ENCODE measurements at places on chromosomes 7 and 10. TPM values are rescaled to one million over a fixed set of nuclear protein-coding genes. Genes with fewer than 3 reads are reported as not detected.

- no peak overlapping the region for H3K27ac ChIP-seq
- no peak for DNase-seq
- no peaks in the 10 kb centered on the region for H3K27me3 ChIP-seq
- H3K4me1 ChIP-seq = no peaks in the 10 kb centered on the region
Measured at GRCh38 chr10:100982916-100983830, 4.1 kb downstream of the MRPL43 start.

DNA sequence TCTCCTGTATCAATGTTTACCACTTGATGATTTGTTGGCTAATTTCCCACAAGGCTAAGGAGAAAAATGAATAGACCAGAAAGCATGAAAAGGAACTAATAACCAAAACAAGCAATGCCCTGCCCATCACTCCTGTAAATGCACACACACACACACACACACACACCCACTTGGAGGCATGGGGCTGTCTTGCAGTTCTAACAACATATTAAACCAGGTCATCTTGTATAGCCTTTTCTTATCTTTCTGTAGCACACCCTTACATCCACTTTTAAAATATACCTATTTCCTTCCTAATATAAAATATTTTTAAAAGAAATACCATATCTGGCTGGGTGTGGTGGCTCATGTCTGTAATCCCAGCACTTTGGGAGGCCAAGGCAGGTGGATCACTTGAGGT, 105.3 kb downstream of the CTTNBP2 start:
- H3K4me3 ChIP-seq = no peak overlapping the region
- no peaks in the 10 kb centered on the region for H3K4me1 ChIP-seq
- no peak overlapping the region for H3K27ac ChIP-seq
- no peak for DNase-seq
- no peaks in the 10 kb centered on the region for H3K27me3 ChIP-seq
- H3K36me3 ChIP-seq = peaks cover 5% of the 10 kb centered on the region

GRCh38 chr7:7175075-7175695, 7.2 kb upstream of the C1GALT1 start:
- no peaks in the 10 kb centered on the region for H3K27me3 ChIP-seq
- no peak for DNase-seq
- H3K4me1 ChIP-seq = peaks cover 9% of the 10 kb centered on the region
- H3K4me3 ChIP-seq = no peak overlapping the region
- no peak overlapping the region for H3K27ac ChIP-seq

- H3K4me3 ChIP-seq = no peak overlapping the region
- H3K36me3 ChIP-seq = no peaks in the 10 kb centered on the region
- H3K27me3 ChIP-seq = no peaks in the 10 kb centered on the region
- H3K4me1 ChIP-seq = peaks cover 10% of the 10 kb centered on the region
- DNase-seq = no peak
Measured at GRCh38 chr10:3803927-3804741, 19.1 kb upstream of the KLF6 start.

GRCh38 chr7:15929411-15929810, 242.9 kb upstream of the MEOX2 start:
- H3K4me1 ChIP-seq = peaks cover 18% of the 10 kb centered on the region
- no peak for DNase-seq
- H3K4me3 ChIP-seq = no peak overlapping the region
- H3K27me3 ChIP-seq = no peaks in the 10 kb centered on the region
- H3K27ac ChIP-seq = no peak overlapping the region
- H3K36me3 ChIP-seq = no peaks in the 10 kb centered on the region

- DNase-seq = no peak
- no peaks in the 10 kb centered on the region for H3K36me3 ChIP-seq
- no peak overlapping the region for H3K4me3 ChIP-seq
- 0 out of 2 replicates have a peak overlapping the region, but pooled peaks have one; percentile 48 for H3K27ac ChIP-seq
- peaks cover 18% of the 10 kb centered on the region for H3K4me1 ChIP-seq
- H3K27me3 ChIP-seq = no peaks in the 10 kb centered on the region
Measured at GRCh38 chr7:107091306-107091705, 46.8 kb downstream of the PRKAR2B start.

- H3K27ac ChIP-seq = no peak overlapping the region
- no peaks in the 10 kb centered on the region for H3K4me1 ChIP-seq
- no peak overlapping the region for H3K4me3 ChIP-seq
- no peaks in the 10 kb centered on the region for H3K36me3 ChIP-seq
- DNase-seq = no peak
Measured at GRCh38 chr7:147809786-147810185, 780.8 kb upstream of the C7orf33 start.

- no peaks in the 10 kb centered on the region for H3K36me3 ChIP-seq
- no peaks in the 10 kb centered on the region for H3K4me1 ChIP-seq
- no peak overlapping the region for H3K4me3 ChIP-seq
- no peak overlapping the region for H3K27ac ChIP-seq
- no peaks in the 10 kb centered on the region for H3K27me3 ChIP-seq
Measured at GRCh38 chr10:8615118-8615517, 560.6 kb downstream of the GATA3 start.

- H3K27me3 ChIP-seq = no peaks in the 10 kb centered on the region
- H3K36me3 ChIP-seq = no peaks in the 10 kb centered on the region
- DNase-seq = no peak
- H3K27ac ChIP-seq = no peak overlapping the region
- no peak overlapping the region for H3K4me3 ChIP-seq
- no peaks in the 10 kb centered on the region for H3K4me1 ChIP-seq
Measured at GRCh38 chr7:32259931-32260596, 189.9 kb upstream of the PDE1C start.

DNA sequence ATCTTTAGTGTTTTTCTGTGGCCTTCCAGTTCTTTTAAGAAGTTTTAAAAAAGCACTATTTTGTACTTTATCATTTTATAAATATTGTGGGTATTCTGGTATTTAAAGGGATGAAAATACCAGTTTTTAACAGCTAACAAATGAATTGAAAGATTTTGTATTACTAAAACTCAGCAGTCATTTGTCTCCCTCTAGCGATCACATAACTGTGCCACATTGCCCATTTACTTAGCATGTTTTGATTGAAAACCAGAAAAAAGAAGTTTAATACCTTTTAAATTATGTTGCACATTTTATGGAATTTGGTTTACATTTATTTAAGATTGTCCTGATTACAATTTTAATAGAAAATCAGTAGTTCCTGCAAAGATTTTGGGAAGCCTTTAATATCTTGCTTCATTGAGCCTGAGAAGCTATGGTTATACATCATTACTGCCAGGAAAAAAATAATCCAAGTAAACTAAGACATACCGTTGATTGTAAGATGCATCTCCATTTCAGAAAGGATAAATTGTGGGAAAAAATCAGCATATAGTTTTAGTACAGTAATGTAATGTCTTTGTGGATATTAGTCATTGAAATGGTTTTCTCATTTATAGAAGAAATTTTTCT, 34.9 kb downstream of the TAX1BP1 start:
- H3K27me3 ChIP-seq = no peaks in the 10 kb centered on the region
- H3K27ac ChIP-seq = no peak overlapping the region
- no peaks in the 10 kb centered on the region for H3K4me1 ChIP-seq
- peak; percentile 53 for DNase-seq

DNA sequence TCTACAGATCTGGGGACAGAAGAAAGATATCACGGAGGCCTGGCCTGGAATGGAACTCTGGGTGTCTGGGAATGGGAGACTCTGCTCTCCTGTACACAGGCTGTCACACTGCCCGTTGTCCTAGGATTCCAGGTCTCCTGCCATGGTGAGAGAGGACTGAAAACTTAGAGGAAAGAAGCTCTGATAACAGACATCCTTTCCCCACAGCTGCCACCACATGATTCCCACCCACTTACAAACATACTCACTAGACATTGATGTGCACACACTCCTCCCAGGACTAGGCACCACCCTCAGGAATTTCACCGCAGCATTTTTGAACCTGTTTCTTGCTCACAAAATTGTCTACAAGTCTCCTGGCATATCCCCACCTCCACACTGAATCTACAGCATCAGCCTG, 5.7 kb downstream of the ZNF92 start:
- H3K27ac ChIP-seq = no peak overlapping the region
- no peaks in the 10 kb centered on the region for H3K27me3 ChIP-seq
- peaks cover 33% of the 10 kb centered on the region for H3K4me1 ChIP-seq
- H3K36me3 ChIP-seq = no peaks in the 10 kb centered on the region
- no peak for DNase-seq

GRCh38 chr10:77428691-77429395, 208.8 kb downstream of the KCNMA1 start:
- H3K36me3 ChIP-seq = no peaks in the 10 kb centered on the region
- H3K4me3 ChIP-seq = no peak overlapping the region
- DNase-seq = peak; percentile 79
- no peaks in the 10 kb centered on the region for H3K27me3 ChIP-seq
- H3K4me1 ChIP-seq = peaks cover 21% of the 10 kb centered on the region

DNA sequence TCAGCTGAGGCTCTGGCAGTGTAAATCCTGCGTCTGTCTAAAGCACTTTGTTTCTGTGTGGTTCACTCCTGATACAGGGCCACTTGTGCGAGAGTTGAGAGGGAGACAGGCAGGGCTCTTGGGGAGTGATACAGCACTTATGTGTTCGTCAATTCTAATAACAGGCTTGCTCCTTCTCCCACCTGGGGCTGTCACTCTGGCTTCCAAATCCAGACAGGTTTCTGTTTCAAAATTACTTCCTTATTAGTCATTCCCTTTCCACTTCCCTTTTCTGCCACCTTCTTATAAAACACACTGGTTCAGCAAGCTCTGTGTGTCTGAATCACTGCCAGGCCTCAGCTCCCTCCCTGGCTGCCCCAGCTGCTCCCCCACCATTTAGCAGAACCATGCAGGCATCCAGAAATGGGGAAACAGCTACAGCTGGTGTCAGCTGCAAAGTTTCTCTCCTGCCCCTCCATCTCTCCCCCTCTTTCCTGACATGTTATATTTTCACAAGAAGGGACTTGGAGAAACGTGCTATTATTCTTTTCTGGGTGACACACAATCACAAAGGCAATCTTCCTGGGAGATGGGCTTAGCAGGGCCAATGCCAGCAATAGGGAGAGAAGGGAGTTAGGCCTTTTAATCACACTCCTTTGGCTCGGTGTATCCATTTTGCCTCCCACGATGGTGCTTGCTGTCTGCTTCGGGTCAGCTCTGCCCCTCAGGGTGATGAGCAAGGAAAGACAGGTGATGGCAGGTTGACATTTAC, 58.4 kb upstream of the ZNRF2 start:
- no peak overlapping the region for H3K4me3 ChIP-seq
- no peaks in the 10 kb centered on the region for H3K36me3 ChIP-seq
- H3K27me3 ChIP-seq = no peaks in the 10 kb centered on the region
- H3K27ac ChIP-seq = no peak overlapping the region

DNA sequence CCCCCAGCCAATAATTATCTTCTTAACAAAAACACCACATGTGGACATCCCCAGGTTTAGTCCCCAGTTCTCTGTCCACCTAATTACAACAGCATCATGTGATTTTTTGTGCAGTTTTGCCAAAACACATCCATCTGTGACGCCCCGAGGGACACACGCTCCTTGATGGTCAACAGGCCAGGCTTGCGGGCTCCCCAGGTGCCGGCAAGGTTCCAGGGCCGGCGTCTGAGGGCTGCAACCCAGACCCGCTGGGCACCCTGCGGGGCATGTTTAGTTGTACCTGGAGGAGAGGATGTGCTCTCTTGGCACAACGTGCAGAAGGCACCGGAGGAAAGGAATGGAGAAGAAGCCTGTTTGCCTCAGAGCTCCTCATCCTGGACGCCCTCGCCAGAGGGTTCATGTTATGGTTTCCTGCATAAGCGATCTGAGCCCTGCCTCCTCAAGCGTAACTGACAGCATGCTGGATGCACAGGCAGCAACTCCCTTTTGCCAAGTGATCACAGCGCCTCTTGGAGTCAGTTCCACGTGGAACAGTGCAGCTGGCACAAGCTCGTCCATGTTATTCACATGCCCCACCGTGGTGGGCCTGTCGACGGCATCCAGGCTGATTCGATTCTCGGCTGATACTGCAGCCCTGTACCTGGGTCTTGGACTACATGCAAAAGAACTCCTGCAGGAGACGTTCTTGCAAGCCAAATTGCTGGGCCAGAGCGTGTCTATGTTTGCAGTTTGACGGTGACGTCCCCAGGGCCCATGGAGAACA, 41.6 kb downstream of the JAKMIP3 start:
- H3K4me3 ChIP-seq = no peak overlapping the region
- H3K4me1 ChIP-seq = no peaks in the 10 kb centered on the region
- DNase-seq = no peak
- no peaks in the 10 kb centered on the region for H3K36me3 ChIP-seq
- H3K27me3 ChIP-seq = no peaks in the 10 kb centered on the region

DNA sequence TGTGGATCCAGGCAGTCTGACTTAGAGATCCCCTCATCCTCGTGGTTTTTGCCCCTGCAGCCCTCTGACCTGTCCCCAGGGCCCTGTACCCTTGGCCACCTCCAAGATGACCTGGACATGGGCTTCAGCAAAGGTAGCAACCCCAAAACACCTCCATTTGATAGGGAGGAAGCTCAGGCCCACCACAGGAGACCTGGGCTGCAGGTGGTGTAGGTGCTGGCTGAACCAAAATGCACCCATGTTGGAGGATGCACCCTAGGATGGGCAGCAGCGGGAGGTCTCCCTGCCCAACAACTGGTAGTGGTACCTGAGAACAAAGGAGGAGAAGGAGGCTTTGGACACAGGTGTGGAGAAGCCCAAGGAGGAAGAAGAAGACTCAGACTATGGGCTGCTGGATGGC, 188.7 kb downstream of the ZNF716 start:
- no peaks in the 10 kb centered on the region for H3K27me3 ChIP-seq
- H3K4me1 ChIP-seq = no peaks in the 10 kb centered on the region
- no peaks in the 10 kb centered on the region for H3K36me3 ChIP-seq

GRCh38 chr7:42174391-42174912, 62.6 kb downstream of the GLI3 start:
- DNase-seq = no peak
- H3K36me3 ChIP-seq = no peaks in the 10 kb centered on the region
- H3K4me3 ChIP-seq = no peak overlapping the region
- no peaks in the 10 kb centered on the region for H3K4me1 ChIP-seq
- no peak overlapping the region for H3K27ac ChIP-seq
- H3K27me3 ChIP-seq = no peaks in the 10 kb centered on the region

GRCh38 chr10:47065903-47066302, 154.7 kb downstream of the PTPN20 start:
- no peak overlapping the region for H3K27ac ChIP-seq
- no peaks in the 10 kb centered on the region for H3K4me1 ChIP-seq
- DNase-seq = no peak
- H3K4me3 ChIP-seq = no peak overlapping the region
- no peaks in the 10 kb centered on the region for H3K36me3 ChIP-seq

GRCh38 chr10:1361411-1362105, 305.4 kb downstream of the WDR37 start:
- H3K27me3 ChIP-seq = no peaks in the 10 kb centered on the region
- H3K36me3 ChIP-seq = no peaks in the 10 kb centered on the region
- DNase-seq = no peak
- H3K4me1 ChIP-seq = peaks cover 18% of the 10 kb centered on the region
- no peak overlapping the region for H3K4me3 ChIP-seq

The FAM25G gene
- not detected for total RNA-seq

The DENND10 gene
- 53.7 TPM for total RNA-seq

The ARHGEF35 gene
- total RNA-seq = 26.3 TPM

The RAB11FIP2 gene
- total RNA-seq = 17.6 TPM

The AOC1 gene
- total RNA-seq = 0.47 TPM

The TRIM73 gene
- 0.54 TPM for total RNA-seq

The SLC25A13 gene
- total RNA-seq = 84.6 TPM

The GIMAP7 gene
- not detected for total RNA-seq

The ARHGAP22 gene
- total RNA-seq = 10.7 TPM

The AFAP1L2 gene
- total RNA-seq = 6.5 TPM
